Head of caudate nucleus (tissue), 42 donors: ENCODE measurements at places on chromosomes 3 and 15.

- DNase-seq, result no peak
Observed at GRCh38 chr15:41258750-41259471, 27.8 kb downstream of the CHP1 start.

DNA sequence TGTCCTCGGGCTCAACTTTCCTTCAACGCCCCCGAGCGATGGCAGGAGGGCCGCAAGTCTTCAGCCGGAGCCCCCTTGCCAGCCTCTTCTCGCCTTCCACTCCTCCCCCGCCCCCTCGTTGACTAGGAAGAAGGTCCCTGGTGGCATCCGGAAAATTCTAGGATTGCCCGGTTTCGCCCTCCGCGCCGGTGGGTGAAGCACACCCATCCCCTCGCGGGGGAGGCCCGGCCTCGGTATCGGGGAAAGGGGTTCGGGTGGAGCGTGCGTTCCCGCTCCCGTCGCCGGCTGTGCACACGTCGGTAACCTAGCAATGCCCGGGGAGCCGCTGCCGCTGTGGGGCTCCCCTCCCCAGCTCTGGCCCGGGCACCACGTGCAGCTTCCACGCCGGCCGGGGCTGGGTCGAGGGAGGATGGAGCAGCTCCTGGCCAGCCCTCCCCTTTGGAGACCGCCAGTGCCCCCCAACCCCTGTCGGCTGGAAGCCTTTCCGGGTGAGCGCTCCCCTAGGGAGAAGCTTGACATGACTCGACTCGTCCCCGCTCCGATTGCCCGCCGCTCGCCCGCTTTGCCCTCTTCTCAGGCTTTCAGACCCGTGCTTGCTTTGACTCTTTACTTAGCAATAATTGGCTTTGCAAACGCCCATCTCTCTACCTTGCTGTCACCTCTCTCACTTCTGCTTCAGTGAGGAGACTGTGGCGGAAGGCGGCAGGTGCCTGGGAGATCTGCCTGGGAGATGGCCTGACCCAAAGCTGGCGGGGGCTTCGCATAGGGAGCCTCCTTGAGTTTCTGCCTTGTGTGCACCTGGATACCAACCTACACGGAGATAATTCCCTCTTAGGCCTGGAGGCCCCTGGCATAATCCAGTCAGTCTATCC, 1.3 kb downstream of the CACNA1D start:
- peak; percentile 50 for DNase-seq

- DNase-seq, result no peak
Observed at GRCh38 chr3:136914739-136915138, 43.0 kb upstream of the IL20RB start.

DNA sequence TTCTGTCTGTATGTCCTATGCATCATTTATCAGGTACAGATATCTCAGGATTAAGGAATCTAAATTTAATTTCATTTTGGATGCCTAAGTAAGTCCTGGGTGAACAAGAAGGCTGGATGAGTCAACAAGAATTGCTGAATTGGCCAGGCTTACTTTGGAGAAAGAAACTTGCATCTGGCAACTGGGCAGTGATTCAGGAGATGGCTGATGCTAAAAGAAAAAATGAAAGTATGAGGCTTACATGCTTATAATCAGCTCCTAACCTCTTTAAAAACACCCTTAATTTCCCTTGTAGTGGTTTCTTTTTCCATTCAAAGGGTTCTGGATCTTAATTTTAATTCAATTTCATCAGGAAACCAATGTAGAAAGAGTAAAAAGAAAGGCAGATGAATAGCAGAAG, 228.8 kb upstream of the PEX5L start:
- no peak for DNase-seq

- DNase-seq, result no peak
Observed at GRCh38 chr3:123110976-123111615, 44.3 kb downstream of the PDIA5 start.

DNA sequence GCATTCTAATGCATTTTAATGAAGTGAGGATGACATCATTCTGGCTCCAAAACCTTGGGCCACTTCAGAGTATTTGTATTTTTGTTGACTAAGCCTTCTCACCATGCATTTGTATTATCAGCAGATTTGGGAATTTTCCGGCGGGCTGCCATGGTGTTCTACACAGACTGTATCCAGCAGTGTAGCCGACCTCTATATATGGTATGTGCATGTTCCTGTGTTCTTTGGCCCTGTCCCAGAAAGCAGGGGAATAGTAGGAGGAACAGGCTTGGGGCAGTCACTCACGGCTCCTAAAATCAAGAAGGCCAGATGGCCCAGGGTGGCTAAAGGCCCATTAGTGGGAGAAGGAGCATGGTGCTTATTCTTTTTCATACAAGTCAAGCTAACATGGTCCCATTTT, 80.5 kb downstream of the USF3 start:
- DNase-seq, result no peak

- DNase-seq, result no peak
Observed at GRCh38 chr3:131033480-131034080, 6.9 kb downstream of the NEK11 start.

GRCh38 chr3:87084868-87085267, 93.9 kb upstream of the VGLL3 start:
- no peak for DNase-seq

GRCh38 chr15:77837649-77838025, 204.9 kb upstream of the LINGO1 start:
- DNase-seq, result no peak

- DNase-seq, result no peak
Observed at GRCh38 chr3:24687671-24688070, 193.0 kb upstream of the THRB start.

DNA sequence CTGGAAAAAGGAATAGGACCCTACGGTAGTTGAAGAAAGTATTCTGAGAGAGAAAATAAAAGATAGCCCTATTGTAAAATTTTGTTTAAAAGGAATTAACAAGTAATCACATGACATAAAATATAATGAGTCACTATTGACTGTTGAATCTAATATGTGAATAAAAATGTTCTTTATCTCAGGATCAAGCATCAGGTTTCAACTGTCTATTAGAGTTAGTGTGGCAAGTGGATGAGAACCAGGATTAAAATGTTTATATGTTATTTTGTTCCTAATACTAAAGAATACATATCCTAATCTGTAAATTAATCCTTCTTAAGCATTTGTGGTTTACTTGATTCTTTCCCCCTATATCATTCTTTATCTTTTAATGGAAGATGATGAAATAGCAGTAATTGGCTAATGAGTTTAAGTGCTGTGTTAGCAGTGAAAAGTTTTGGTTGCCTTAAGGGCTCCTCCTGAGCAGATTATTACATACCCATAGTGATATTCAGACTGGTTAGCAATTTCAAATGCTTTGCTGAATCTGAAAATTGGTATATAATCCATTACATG, 101.8 kb upstream of the BCHE start:
- DNase-seq, result no peak

- no peak for DNase-seq
Observed at GRCh38 chr15:52855157-52855556, 65.0 kb upstream of the ONECUT1 start.

- DNase-seq, result no peak
Observed at GRCh38 chr3:56075089-56075488, 393.2 kb downstream of the ERC2 start.

GRCh38 chr3:195612075-195612800, 28.5 kb upstream of the APOD start:
- no peak for DNase-seq

DNA sequence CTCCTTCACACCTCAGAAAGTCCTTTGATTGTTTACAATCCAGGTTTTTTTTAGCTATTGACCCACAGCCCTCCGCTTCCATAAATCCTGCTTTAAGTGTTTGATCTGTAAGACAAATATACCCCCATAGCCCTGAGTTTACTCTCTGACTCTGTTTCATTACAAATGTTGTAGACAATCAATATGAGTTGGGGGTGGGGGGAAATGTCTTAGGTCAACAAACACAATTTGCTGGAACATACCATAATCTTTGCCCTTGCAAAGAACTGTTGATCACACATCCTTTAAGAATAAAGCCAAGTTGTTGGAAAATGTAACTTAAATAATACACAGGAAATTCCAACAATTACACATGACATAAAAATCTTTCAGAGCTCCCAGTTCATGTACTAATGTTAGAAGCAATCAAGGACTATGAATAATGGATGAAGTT, 301.8 kb upstream of the SEMA6D start:
- DNase-seq, result no peak

DNA sequence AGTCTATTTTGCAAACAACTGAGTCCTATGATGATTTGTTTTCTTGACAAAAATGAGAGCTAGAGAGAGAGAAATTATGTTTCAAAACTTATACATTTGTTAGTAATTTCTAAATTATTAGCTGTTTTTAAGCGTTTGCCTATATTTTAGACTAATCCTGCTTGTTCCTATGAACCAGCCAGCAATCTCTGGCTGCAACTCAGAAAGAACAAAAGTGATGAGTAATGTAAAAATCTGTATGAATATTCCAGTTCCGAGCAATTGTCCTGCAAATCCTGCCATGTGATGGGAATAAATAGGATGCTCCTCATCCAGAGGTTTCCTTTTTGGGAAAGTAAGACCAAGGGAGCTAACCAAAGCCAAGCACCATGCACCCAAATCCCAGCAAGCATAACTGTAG, 228.3 kb upstream of the GBE1 start:
- DNase-seq, result no peak

DNA sequence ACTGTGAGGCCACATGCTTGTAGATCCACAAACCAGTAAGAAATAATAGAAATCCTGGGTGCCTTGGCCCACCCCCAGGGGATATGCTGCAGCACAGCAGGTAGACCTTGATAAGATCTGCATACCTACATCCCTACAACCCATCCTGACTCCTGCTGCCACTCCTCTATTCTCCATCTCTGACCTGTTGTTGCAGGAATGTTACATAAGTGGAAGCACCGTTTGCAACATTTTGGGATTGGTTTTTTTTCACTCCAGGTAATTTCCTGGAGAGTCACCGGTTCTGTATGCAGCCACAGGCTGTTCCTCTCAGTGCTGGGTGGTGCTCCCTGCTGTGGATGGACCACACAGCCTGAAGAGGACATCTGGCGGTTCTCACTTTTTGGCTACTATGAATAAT, 16.1 kb upstream of the CSPG5 start:
- DNase-seq, result no peak

DNA sequence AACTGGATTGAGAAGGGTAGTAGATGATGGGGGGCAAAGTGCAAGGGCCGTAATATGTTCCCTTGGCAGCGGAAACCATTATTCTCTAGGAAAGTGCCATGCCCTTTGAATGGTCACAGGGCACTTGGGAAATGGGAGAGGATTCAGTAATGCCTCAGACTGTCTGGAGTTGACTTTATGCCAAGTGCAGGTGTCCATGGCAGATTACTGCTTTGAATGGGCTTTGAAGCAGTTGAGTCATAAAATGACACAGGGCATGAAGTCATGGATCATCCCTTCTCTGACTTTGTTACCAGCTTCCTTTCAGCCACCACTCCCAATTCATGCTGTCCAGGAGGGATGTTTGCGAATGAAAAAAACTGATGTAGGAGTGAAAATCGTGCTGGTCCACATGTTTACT, 20.1 kb downstream of the AADACL2 start:
- no peak for DNase-seq

GRCh38 chr3:89245612-89246011, 138.2 kb downstream of the EPHA3 start:
- DNase-seq, result no peak

DNA sequence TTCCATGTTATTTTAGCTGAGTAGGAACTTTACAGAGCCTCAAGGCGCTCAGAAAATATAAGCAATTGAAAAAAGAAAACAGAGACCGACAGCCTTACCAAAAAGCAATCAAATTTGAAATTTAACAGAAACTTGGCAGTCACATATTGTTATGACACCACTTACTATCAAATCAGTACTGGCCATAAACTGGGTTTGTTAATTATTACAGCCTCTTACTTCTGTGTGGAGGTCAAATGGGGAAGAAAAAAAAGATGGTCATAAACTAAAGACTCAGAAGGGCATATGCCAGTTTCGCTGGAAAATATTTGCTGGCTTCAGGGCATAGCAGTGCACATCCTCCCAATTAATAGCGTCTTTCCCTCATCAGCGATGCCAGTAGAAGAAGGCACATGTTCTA, 45.5 kb upstream of the SUCLG2 start:
- DNase-seq, result no peak

GRCh38 chr3:41000471-41000870, 198.8 kb upstream of the CTNNB1 start:
- no peak for DNase-seq

- no peak for DNase-seq
Observed at GRCh38 chr15:85062560-85062959, 80.9 kb downstream of the PDE8A start.

GRCh38 chr3:196774848-196775422, 35.3 kb downstream of the PAK2 start:
- no peak for DNase-seq

DNA sequence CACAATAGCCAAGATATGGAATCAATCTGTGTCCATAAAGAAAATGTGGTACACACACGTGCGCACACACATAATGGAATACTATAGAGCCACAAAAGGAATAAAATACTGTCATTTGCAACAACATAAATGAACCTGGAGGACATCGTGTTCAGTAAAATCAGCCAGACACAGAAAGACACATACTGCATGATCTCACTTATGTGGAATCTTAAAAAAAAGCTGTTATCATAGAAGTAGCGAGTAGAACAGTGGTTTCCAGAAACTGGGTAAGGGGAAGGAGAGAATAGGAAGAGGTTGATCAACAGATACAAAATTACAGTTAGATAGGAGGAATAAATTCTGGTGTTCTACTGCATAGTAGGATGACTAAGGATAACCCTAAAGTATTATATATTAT, 11.1 kb downstream of the ATOSA start:
- no peak for DNase-seq
